ENCODE measurements at places on chromosomes 7 and 10.

- DNase-seq = no peak
These were observed 712 bp upstream of the CPVL start for GRCh38 chr7:29146888-29147609.

GRCh38 chr10:86377797-86378146, 11.2 kb upstream of the GRID1 start:
- DNase-seq = no peak

DNA sequence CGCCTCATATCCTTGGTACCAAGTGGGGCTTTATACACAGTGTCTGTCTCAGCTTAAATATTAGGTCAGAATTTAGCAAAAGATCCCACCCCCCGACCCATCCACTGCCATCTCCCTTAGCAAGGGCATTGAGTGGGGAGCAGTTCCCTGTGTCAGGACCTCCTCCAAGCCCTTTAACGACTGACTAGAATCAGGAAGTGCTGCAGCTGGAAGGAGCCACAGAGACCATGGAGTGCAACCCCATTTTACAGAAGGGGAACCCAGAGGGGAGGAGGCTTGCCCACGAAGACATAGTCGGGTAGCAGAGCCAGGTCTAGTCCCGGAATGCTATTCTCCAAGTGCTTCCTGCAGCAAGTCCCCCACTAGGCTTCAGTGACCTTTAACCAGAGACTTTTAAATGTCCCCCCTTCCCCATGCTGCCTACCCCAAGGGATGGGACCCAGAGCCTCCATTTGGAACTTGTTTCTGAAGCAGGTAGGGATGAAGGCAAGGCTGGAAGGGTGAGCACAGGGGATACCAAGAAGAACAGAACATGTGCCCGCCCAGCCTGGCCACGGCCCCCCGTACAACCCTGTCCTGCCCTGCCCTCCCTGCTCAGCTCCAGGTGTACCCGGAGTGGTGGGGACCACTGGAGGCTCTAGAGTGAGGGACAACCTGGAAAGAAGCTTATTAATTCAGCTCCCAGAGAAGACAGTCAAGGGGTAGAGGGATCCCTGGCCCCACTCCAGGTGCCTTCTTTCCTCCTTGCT, 41.3 kb downstream of the C10orf105 start:
- DNase-seq = no peak

DNA sequence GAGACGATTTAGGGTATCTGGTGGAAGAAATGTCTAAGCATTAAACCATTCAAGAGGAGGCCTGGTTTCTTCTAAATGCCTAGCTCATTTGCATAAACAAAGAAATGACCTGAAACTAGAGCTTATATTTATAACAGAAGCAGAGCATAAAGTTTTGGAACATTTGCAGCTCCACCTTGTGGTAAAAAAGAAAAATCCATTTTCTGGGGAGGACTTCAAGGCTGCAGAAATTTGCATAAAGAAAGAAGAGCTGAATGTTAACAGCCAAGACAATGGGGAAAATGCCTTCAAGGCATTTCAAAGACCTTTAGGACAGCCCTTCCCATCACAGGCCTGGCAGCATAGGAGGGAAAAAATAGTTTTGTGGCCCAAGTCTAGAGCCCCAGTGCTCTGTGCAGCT, 362.0 kb downstream of the ZNF248 start:
- no peak for DNase-seq

- no peak for DNase-seq
These were observed 217.3 kb downstream of the HERPUD2 start for GRCh38 chr7:35477609-35478008.

DNA sequence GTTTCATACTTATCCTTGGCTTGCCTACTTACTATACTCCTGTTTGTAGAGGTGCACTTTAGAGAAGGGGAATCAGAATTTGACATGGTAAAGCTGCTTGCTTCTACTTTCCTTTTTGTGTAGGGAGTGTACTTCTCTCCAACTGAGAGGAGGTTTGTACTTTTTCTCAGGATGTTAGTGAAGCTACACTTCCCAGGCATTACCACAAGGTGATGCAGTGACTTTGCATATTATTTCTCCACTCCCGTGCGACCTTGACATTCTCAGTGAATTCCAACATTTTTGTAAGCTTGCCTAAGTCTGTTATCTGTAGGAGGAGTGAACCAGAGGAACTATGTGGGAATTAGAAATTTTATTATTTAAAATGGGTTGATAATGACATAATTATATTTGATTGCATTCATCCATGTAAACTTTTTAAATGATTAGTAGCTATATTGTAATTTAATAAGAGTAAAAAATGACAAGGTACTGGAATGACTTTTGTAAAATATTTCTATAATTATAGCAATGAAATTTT, 5.2 kb downstream of the TAX1BP1 start:
- peak; percentile 42 for DNase-seq

DNA sequence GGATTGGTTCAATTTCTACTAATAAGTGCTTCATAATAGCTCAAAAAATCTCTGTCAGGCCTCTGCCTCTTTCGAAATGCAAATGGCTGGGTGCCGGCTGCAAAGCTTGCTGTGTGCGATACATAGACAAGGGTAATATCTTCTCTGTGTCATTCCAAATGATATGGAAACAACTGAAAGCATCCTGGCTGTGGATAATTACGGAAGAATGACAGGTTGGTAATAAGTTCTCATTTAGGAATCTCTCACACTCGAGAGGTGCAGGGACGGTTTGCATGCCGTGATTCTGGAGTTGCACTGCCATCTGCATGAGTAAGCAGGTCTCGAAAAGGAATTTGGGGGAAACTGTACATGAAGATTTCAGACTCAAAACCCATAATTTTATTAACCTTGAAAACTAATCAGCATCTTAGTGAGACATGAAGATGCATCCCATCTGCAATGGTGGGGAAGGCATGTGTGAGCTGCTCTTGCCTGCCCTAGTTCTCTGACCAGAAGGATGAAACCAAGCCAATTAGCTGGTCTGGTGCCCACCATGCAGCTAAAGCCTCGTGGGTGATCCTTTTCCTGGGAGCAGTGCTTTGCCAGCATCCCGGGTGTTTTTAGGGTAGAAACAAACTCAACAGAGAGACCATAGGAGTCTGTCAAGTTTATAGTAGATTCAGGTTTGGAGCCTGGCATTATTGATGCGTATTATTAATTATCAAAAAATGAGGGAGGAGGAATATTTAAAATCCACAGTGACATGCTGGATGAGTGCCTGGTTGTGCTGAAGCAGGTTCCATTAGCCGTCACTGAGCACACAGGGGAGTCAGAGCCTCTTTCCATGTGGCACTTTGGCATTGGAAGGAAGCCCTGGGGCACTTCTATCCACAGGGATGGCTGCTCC, 503.6 kb upstream of the MGMT start:
- no peak for DNase-seq

- DNase-seq = peak; percentile 60
These were observed 122.6 kb downstream of the KCND2 start for GRCh38 chr7:120395526-120396019.

- DNase-seq = no peak
These were observed 71.6 kb downstream of the SH2D4B start for GRCh38 chr10:80609331-80609730.

- no peak for DNase-seq
These were observed 118.9 kb downstream of the PRPF18 start for GRCh38 chr10:13705526-13706174.

- no peak for DNase-seq
These were observed 192.2 kb downstream of the SH2D4B start for GRCh38 chr10:80729896-80730295.

GRCh38 chr10:11691319-11691755, 50.8 kb upstream of the ECHDC3 start:
- no peak for DNase-seq

GRCh38 chr7:143210541-143210940, 11.3 kb upstream of the TAS2R40 start:
- no peak for DNase-seq

- peak; percentile 78 for DNase-seq
These were observed 973.5 kb downstream of the ANKRD7 start for GRCh38 chr7:119197877-119198527.

- DNase-seq = peak; percentile 69
These were observed 276.5 kb downstream of the MAGI2 start for GRCh38 chr7:79176859-79177477.

GRCh38 chr10:75048669-75049098, 62.8 kb upstream of the SAMD8 start:
- DNase-seq = no peak

DNA sequence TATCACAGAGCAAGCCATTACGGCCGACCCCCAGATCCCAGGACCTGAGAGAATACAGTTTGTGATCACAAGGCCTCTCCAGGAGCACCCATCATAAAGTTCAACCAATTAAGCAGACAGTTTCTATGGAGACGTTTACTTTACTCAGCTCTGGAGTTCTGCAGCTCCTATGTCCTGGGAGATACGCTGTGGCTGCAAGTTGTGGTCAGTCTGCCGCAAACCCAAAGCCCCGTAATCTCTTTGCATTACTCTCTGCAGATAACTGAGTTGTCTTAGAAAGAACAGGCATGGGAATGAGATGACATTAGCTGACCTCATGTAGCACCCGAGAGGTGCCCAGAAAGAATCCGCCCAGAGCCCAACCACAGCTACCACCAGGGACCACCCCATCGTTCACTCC, 305.1 kb downstream of the FGFR2 start:
- DNase-seq = no peak

- DNase-seq = no peak
These were observed 165.5 kb downstream of the CDK14 start for GRCh38 chr7:90761584-90761983.

- DNase-seq = peak; percentile 27
These were observed 1.1 kb downstream of the DDIT4 start for GRCh38 chr10:72274730-72275350.

DNA sequence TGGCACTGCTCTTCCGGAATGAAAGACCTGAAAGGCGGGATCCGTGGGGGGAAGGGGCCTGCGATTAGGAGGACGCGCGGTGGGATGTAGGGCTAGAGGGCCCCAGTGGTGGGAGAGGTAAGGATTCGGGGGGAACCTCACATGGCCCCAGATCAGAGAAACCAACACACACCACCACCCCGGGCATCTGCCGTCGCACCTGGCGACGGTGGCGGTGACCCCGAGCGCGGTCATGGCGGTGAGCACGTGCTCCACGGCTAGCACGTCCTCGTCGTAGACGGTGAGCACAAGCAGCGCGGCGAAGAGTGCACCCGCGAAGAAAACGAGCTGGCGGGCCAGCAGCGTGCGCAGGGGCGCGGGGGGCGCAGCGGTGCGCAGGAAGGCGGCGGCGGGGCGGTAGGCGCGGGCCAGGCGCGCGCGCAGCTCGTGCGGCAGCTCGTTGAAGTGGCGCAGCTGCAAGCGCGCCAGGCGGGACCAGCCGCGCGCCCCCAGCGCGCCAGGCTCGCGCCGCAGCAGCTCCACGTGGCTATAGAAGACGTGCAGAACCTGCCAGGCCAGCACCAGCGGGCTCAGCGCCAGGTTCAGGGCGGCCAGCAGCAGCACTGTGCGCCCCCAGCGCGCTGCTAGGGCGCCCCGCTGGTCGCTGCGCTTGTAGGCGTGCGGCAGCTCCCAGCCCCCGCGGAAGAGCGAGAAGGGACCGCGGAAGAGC, 5.7 kb downstream of the ATG9B start:
- no peak for DNase-seq

GRCh38 chr10:46097576-46098317, 51.7 kb upstream of the MSMB start:
- DNase-seq = no peak

DNA sequence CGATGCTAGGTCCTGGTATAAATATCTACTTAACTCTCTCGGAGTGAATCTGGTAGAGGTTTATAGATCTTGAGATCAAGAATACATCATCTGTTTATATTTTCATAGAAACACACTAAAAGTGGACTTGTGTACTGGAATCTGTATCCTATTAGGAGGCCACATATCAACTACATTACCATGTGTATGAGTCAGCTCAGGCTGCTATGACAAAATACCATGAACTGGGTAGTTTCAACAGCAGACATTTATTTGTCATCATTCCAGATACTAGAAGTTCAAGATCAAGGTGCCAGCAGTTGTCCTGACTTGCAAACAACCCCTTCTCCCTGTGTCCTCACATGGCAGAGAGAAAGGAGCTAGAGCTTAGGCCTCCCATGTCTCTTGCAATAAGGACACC, 113.9 kb upstream of the PFKP start:
- no peak for DNase-seq

DNA sequence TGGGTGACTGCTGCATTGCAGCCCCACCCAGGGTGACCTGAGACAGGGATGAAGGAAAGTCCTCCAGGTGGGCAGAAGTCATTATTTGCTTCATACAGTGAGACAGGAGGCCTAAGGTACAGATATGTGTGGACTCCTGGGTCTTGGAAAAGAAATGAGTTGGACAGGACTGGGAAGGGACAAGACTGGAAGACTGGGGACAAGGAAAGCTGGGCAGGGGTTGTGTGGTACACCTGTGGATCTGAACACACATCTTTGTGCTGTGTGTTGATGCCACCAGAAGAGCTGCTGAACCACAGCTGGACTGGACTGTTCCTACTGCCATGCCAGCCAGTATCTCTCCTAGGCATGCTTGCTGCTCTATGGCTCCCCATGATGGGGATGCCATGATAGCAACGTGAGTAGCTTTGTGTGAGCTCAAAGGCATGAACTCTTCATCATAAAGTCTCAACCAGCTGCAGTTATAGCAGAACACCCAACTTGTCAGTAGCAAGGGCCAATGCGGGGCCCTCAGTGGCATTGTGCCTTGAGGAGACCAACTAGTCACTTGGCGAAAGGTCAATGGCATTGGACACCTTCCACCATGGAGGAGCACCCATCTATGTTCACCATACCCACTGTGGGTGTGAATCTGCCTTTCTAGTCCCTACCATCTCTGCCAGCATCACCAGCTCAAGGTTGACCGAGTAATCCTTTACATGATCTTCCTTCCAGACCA, 76.0 kb upstream of the GRB10 start:
- DNase-seq = no peak

DNA sequence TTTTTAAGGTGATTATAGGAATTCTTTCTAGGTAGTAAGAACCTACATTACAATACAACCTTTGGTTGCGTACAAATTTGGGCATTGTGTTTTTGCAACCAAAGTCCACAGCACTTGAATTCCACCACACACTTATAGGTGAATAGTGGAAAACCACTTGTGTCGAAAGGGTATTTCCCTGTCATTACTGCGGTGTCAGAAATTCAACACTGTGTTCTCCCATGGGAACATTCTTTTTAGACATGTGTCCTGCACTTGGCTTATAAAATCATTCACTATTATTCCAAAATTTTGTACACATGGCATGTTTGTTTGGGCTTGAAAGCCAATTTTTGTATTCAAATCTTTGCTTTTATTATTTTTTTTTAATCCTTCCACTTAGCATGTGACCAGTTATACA, 333.7 kb downstream of the PRPF18 start:
- DNase-seq = no peak

DNA sequence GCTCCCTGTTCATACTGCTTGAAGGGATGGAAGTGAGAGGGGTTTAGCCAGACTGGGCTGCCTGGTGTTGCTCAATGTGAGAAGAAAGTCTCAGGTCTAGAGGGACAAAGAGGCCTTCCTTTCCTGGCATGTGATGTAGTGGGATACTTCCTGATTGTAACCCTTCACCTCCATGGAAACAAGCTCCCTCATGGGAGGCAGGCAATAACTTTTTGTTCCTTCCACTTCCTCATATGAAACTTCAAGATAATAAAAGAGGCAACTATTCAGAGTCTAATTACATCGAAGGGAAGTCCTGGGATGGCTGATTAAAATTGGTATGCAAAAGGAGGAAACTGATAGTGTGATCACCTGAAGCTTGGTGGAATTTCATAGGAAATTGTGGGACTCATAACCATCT, 84.1 kb upstream of the ETV1 start:
- DNase-seq = no peak

Data from NCI-H2081 (cell line).